G401 (cell line): ENCODE measurements at places on chromosomes 3 and 15.
A peak's percentile ranks its signal among the peaks of the same experiment; 100 is the strongest.

DNA sequence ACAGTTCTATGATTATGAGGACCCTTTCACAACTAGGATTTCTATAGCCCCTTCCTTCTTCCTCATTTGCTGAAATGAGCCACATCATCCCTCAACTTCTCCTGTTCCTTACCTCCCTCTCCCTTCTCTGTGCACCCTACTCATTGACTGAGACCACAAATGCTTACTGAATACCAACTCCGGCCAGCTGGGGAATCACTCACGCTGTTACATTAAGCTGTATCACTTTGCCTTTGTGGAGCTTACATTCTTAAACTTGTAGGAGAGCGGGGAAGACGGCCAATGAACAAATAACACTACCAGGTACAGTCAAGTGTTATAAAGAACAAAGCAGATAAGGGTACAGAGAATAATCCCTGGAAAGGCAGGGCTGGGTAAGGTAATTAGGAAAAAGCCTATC lies 5.7 kb downstream of the SUCLG2 start:
- DNase-seq: no peak

- no peak for DNase-seq
Measured at GRCh38 chr3:74447221-74447620, 167.2 kb downstream of the CNTN3 start.

DNA sequence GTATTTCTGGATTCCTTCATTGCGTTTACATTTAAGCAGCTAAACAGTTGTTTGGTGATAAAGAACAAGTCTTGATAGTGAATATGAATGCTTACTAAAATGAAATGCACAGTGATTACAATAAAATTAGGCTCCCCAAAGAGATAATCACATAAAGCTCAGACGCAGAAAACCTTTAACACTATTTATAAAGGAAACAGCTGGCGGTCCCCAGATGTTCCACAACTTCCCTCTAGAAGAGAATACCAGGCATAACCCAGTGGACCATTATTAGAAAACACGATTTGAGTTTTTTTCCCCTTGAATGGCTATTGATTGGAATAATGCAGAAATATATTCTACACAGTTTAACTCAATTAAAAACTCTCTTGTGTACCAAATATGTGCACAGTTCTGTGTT lies 573.2 kb downstream of the DIPK2A start:
- no peak for DNase-seq

- peak; percentile 83 for DNase-seq
Measured at GRCh38 chr3:42547401-42547945, 34.3 kb downstream of the SEC22C start.
